ENCODE measurements at places on chromosomes 3 and 15.

DNA sequence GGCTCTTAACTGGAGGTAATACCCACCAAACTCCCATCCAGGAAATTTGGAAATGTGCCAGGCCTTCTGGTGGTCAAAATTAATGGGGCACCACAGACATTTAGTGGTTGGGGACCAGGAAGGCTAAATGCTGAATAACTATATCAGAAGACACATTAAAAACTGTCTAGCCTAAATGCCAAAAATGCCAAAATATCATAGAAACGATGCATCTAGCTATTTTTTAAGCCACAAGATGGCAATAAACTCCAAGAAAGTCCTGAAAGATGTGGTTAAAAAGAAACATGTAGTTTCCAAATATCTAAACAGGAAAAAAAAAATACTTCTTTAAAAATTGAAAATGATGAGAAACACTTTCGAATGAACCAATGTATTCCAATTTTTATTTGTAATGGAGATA is 19.9 kb downstream of the CCDC14 start:
- no peaks in the 10 kb centered on the region for H3K4me1 ChIP-seq
- DNase-seq = no peak
- H3K36me3 ChIP-seq = peaks cover 26% of the 10 kb centered on the region
- H3K27ac ChIP-seq = no peak overlapping the region

DNA sequence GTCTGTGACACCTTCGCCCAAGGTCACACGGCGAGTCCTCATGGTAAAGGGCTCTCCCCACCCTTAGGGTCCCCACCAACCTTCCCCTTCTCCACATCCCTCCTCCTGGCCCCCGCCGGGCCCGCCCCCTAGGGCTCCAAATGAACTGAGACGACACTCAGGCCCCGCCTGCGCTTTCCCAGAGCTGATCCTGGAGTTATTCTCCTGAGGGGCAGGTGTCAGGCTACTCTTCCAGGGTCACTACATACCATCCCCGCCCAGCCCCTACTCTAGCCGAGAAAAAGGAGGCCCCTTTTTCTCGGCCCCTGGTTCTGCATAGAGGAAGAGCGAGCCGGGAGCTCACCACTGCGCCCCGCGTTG is 292 bp downstream of the USP4 start:
- DNase-seq = no peak
- H3K4me3 ChIP-seq = peak overlapping the region; percentile 98
- H3K36me3 ChIP-seq = peaks cover 23% of the 10 kb centered on the region
- H3K27ac ChIP-seq = peak overlapping the region; percentile 100
- peaks cover 53% of the 10 kb centered on the region for H3K4me1 ChIP-seq

- no peaks in the 10 kb centered on the region for H3K36me3 ChIP-seq
- H3K27me3 ChIP-seq = no peaks in the 10 kb centered on the region
- no peak for DNase-seq
- H3K27ac ChIP-seq = no peak overlapping the region
- no peak overlapping the region for H3K4me3 ChIP-seq
These were observed 176.5 kb downstream of the RAP2B start for GRCh38 chr3:153338487-153338886.

DNA sequence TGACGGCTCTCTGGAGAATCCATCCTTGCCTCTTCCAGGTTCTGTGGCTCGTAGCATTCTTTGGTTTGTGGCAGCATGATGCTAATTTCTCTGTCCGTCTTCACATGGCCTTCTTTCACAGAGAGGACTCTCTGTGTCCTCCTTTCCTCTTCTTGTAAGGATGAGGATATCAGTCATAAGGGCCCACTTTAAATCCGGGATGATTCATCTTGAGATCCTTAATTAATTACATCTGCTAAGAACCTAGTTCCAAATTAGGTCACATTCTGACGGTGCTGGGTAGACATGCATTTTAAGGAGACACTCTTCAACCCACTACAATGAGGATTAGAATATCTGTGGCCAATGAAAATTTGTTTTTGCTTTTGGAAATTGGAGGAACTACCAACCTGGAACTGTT is 15.7 kb upstream of the GXYLT2 start:
- no peaks in the 10 kb centered on the region for H3K36me3 ChIP-seq
- DNase-seq = no peak
- peaks cover 22% of the 10 kb centered on the region for H3K27me3 ChIP-seq
- H3K4me1 ChIP-seq = no peaks in the 10 kb centered on the region
- H3K27ac ChIP-seq = no peak overlapping the region
- no peak overlapping the region for H3K4me3 ChIP-seq

- H3K27ac ChIP-seq = no peak overlapping the region
- no peaks in the 10 kb centered on the region for H3K4me1 ChIP-seq
- H3K4me3 ChIP-seq = no peak overlapping the region
These were observed 106.6 kb downstream of the VGLL4 start for GRCh38 chr3:11536936-11537612.

GRCh38 chr15:34126522-34126921 is 24.6 kb downstream of the PGBD4 start:
- H3K27ac ChIP-seq = no peak overlapping the region
- no peaks in the 10 kb centered on the region for H3K4me1 ChIP-seq
- no peak for DNase-seq
- H3K27me3 ChIP-seq = peaks cover 11% of the 10 kb centered on the region
- no peaks in the 10 kb centered on the region for H3K36me3 ChIP-seq
- H3K4me3 ChIP-seq = no peak overlapping the region

GRCh38 chr3:32968166-32968919 is 16.9 kb downstream of the CCR4 start:
- H3K27me3 ChIP-seq = no peaks in the 10 kb centered on the region
- DNase-seq = no peak
- H3K4me3 ChIP-seq = no peak overlapping the region
- peaks cover 21% of the 10 kb centered on the region for H3K4me1 ChIP-seq
- no peak overlapping the region for H3K27ac ChIP-seq
- peaks cover 23% of the 10 kb centered on the region for H3K36me3 ChIP-seq

GRCh38 chr15:88395872-88396781 is 71.1 kb downstream of the MRPL46 start:
- H3K4me3 ChIP-seq = no peak overlapping the region
- no peak for DNase-seq
- H3K27ac ChIP-seq = no peak overlapping the region
- H3K4me1 ChIP-seq = no peaks in the 10 kb centered on the region
- no peaks in the 10 kb centered on the region for H3K36me3 ChIP-seq

DNA sequence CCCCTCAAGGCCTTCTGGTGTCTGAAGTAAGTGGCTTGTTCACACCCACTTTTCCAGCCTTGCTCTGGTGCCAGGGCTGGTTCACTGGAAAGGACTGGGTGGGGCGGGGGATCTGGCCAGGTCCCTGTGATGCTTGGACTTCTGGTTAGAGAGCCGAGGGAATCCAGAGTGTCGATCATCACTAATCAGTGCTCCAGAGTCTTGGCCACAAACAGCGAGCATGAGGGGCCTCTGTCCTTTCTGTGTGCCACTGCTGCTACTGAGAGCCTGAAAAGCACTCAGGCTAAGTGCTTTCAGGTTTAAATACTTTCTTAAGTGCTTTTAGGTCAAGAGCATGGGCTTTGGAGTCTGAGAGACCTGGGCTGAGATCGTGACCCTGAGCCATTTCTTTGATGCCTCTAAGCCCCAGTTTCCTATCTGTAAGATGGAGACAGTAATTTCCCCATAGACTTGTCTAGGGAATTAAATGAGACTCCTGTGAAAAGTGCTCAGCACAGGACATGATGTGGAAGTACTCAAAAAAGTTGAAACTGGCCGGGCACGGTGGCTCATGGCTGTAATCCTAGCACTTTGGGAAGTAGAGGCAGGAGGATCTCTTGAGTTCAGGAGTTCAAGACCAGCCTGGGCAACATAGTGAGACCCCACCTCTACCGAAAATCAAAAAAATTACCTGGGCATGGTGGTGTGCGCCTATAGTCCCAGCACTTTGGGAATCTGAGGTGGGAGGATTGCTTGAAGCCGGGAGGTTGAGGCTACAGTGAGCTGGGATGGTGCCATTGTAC is 53.8 kb upstream of the SEC22A start:
- H3K36me3 ChIP-seq = peaks cover 50% of the 10 kb centered on the region
- no peak overlapping the region for H3K27ac ChIP-seq
- no peak overlapping the region for H3K4me3 ChIP-seq
- no peak for DNase-seq

- H3K36me3 ChIP-seq = peaks cover 21% of the 10 kb centered on the region
- peak overlapping the region; percentile 35 for H3K27ac ChIP-seq
- H3K27me3 ChIP-seq = no peaks in the 10 kb centered on the region
- DNase-seq = peak; percentile 71
These were observed 4.0 kb downstream of the GLYCTK start for GRCh38 chr3:52291508-52292181.

- H3K4me3 ChIP-seq = no peak overlapping the region
- H3K27ac ChIP-seq = no peak overlapping the region
- no peak for DNase-seq
- H3K4me1 ChIP-seq = peaks cover 64% of the 10 kb centered on the region
These were observed 42.9 kb upstream of the APH1B start for GRCh38 chr15:63234451-63234870.

- H3K27ac ChIP-seq = no peak overlapping the region
- no peak overlapping the region for H3K4me3 ChIP-seq
- DNase-seq = no peak
- no peaks in the 10 kb centered on the region for H3K36me3 ChIP-seq
- peaks cover 39% of the 10 kb centered on the region for H3K27me3 ChIP-seq
These were observed 51.3 kb upstream of the MTMR10 start for GRCh38 chr15:31042751-31043150.

GRCh38 chr3:48404440-48405342 is 25.2 kb downstream of the PLXNB1 start:
- H3K4me3 ChIP-seq = no peak overlapping the region
- H3K27me3 ChIP-seq = peaks cover 11% of the 10 kb centered on the region
- peak; percentile 3 for DNase-seq

DNA sequence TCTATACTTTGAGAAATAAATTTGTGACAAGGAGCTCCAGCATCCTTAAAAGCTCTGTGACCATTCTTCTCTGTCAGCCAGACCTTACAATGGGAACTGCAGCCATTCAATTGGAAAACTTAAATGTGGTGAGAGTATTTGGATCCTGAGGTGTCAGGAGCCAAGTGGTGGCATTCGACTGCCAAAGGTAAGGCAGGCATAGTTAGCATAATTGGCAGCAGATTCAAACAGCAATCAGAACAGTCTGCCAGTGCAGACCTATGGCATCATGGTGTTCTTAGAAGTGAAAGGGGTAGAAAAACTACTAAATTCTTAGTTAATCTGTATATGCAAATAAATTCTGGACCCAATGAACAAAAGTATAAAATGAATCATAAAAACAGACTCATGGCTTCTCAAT is 18.2 kb upstream of the FNDC3B start:
- DNase-seq = no peak
- H3K36me3 ChIP-seq = no peaks in the 10 kb centered on the region
- H3K27me3 ChIP-seq = no peaks in the 10 kb centered on the region
- no peaks in the 10 kb centered on the region for H3K4me1 ChIP-seq
- no peak overlapping the region for H3K4me3 ChIP-seq
- no peak overlapping the region for H3K27ac ChIP-seq

- no peaks in the 10 kb centered on the region for H3K27me3 ChIP-seq
- H3K27ac ChIP-seq = no peak overlapping the region
- H3K36me3 ChIP-seq = no peaks in the 10 kb centered on the region
- H3K4me3 ChIP-seq = no peak overlapping the region
These were observed 614.8 kb downstream of the ZIC1 start for GRCh38 chr3:148023994-148024393.

- no peaks in the 10 kb centered on the region for H3K36me3 ChIP-seq
- no peaks in the 10 kb centered on the region for H3K4me1 ChIP-seq
- DNase-seq = peak; percentile 67
- no peak overlapping the region for H3K4me3 ChIP-seq
These were observed 37.7 kb downstream of the PLD1 start for GRCh38 chr3:171772427-171773056.

- H3K36me3 ChIP-seq = no peaks in the 10 kb centered on the region
- no peaks in the 10 kb centered on the region for H3K4me1 ChIP-seq
- no peaks in the 10 kb centered on the region for H3K27me3 ChIP-seq
- no peak overlapping the region for H3K27ac ChIP-seq
These were observed 248.1 kb upstream of the BCHE start for GRCh38 chr3:166085164-166085856.

- DNase-seq = no peak
- no peaks in the 10 kb centered on the region for H3K36me3 ChIP-seq
- no peaks in the 10 kb centered on the region for H3K4me1 ChIP-seq
- no peak overlapping the region for H3K4me3 ChIP-seq
- H3K27ac ChIP-seq = no peak overlapping the region
These were observed 566.7 kb upstream of the NECTIN3 start for GRCh38 chr3:110504901-110505300.

- H3K36me3 ChIP-seq = peaks cover 3% of the 10 kb centered on the region
- H3K27ac ChIP-seq = no peak overlapping the region
- no peak overlapping the region for H3K4me3 ChIP-seq
- H3K4me1 ChIP-seq = no peaks in the 10 kb centered on the region
- no peaks in the 10 kb centered on the region for H3K27me3 ChIP-seq
These were observed 97.9 kb upstream of the MEX3B start for GRCh38 chr15:82143390-82144385.

GRCh38 chr15:66761726-66762595 is 59.9 kb downstream of the SMAD6 start:
- H3K27me3 ChIP-seq = peaks cover 78% of the 10 kb centered on the region
- H3K36me3 ChIP-seq = no peaks in the 10 kb centered on the region
- H3K4me3 ChIP-seq = no peak overlapping the region
- H3K27ac ChIP-seq = no peak overlapping the region
- DNase-seq = no peak
- peaks cover 14% of the 10 kb centered on the region for H3K4me1 ChIP-seq

DNA sequence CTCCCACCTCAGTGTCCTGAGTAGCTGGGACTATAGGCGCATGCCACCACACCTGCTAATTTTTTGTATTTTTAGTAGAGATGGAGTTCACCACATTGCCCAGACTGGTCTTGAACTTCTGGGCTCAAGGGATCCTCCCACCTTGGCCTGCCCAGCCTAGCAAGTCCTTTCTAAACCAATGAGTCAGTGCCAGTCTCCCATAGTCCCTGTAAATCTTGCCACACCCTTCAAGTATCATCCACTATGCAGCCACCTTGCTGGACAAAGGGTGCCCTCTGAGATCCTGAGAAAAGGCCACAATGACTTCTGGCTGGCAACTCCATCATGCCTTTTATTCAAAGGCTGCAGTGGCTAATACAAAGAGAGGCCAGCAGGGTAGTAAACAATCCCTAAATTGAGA is 184.0 kb downstream of the ABHD5 start:
- no peak overlapping the region for H3K4me3 ChIP-seq
- H3K36me3 ChIP-seq = no peaks in the 10 kb centered on the region
- no peak overlapping the region for H3K27ac ChIP-seq
